Jurkat, Clone E6-1 (cell line): ENCODE measurements at places on chromosomes 2 and 18.
A peak's percentile ranks its signal among the peaks of the same experiment; 100 is the strongest.

DNA sequence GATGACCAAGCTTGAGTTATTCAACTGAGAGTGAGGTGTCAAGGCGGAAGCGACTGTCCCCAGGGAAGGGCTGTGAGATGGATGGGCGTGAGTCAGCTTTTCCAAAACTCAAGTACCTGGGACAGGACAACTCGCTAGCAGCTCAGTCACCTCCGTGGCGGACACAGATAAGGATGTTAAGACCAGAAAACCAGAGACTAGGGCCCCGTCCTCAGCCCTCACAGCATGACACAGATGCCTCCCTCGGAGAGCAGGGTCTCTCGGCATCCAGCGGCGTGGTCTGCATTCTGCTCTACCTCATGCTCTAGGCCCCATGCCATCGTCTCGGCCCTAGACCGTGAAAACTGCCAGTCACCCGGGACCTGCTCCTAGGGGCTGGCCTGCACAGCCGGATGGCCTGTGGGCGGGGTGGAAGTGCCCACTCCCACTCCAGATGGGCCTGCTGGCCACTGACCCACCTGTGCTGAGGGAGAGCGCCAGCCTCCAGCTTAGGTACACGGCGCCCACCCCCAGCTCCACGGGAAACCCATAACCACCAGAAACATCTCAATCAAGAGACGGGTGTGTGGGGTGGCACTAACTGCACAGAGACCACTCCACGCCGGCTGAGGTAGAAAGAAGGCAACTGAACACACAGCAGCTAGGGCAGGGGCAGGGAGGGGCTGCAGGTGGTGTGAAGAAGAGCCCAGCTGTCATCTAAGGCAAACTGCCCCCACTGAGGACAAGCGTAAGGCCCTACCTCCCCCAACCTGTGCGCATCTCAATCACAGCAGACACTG lies 39.8 kb downstream of the ANO7 start:
- DNase-seq = no peak

DNA sequence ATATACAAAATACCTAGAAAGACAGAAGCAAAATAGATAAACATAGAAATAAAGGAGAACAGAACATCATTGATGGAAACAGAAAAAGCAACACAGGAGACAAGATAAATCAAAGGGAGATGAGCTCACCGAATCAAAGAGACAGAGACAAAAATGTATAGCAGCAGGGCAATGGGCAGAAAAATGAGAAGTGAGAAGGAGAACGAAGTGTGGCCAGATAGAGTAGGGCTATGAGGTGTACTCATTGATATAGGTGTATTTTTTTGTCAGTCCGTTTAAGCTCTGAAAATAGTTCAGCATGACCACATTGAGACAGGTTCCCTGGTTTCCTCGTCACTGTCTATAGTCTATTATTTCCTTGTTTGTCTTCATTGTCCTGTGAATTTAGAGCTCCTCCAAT lies 55.1 kb downstream of the SP100 start:
- DNase-seq = no peak

DNA sequence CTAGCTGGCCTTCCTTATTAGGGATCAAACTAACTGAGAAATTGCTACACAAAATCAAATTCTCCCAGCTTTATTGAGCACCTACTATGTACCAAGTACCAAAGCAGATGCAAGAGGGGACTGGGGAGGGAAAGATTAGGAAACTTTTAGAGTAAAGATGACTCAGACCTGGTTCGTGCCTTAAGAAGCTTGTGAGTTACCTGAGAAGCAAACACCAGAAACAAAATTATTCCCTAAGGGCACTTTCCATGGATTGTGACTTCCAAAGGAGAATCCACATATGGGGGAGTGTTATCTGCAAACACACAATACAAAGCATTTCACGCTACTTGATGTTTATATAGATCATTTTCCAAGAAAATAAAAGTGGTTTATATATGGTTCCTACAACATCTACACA lies 326.9 kb upstream of the HNRNPA3 start:
- DNase-seq = no peak

- peak; percentile 76 for DNase-seq
Observed at GRCh38 chr2:30336978-30337841, 105.9 kb downstream of the LBH start.

DNA sequence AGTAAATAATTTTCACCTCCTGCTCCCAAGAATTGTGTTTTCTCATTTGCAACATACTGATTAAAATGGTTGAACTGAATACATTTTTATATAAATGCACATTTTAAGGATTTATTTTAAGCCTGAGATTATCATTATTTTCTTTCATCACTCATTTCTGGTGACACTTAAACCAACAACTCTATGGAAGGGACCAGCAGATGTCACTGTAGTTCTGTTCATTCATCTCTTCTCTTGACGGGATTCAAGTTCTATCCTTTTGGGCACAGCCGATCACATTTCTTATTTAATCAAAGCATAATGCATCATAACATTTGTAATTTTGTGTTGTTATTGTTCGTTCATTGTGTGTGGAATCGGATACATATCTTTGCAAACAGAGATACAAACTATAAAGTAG lies 417.9 kb downstream of the HRH4 start:
- peak; percentile 39 for DNase-seq
